ENCODE measurements at places on chromosomes 1 and 21. TPM values are rescaled to one million over a fixed set of nuclear protein-coding genes. Genes with fewer than 3 reads are reported as not detected.

- DNase-seq: no peak
Measured at GRCh38 chr1:84997667-84998600, 1.0 kb upstream of the MCOLN2 start.

DNA sequence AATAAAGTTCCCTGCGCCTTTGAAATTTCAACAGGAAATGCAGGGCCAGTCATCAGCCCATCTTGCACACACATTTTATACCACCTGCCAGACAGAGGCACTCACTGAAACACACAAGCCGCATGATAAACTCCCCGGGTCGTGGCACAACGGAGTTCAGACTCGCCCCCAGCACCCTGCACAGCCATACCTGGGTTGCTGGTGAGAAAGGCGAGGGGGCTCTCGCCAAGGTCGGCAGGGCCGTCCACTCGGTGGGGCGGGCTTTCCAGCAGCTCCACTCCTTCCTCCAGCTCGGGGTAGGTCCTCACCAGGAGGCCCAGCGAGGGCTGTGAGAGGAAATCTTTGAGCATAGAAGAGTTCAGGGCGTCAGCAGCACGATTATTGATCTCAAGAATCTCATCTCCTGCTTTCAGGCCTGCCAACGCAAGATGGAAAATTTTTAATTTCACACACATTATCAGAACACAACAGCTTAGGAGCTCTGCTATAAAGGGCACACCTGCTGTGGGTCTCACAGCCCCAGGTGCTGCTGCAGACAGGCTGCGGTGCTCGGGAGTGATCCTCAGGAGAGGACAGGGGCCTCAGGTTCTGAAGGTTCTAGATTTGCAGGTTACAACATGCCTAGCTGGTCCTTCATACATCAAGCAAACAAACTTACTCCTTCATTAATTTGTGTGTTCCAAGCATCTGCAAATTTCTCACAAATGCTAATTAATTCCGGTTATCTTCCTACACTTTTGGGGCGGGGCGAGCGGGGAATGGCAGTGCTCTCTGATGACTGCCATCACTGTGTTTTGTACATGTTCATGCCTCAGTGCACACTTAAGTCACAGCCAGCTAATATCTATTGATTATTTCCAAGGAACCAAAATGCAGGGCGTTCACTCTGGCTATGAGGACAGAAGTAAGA is 144.2 kb upstream of the KRTAP19-8 start:
- no peak for DNase-seq

DNA sequence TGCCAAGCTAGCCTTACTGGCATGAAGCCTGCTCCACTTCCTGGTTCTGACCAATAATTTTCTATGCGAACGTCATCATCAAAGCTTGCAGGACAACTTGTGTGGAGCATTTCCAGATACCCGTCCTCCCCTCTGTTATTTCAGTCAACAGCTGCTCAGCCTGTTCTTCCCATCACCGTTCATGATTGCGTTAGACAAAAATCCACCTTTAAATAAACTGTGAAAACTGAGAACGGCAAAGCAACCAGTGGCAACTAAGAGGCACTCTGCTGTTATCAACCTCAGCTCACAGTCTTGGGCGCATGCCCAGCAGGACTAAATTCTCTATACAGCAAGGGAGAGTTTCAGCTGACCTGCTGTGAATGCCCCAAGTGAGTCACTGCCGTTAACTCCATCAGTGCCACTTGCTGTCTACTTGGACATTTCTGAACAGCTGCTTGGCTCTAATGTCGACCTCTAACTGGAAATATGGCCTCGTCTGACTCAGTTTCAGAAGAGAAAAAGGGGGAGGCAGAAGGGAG is 207.4 kb upstream of the RUNX1 start:
- peak; percentile 80 for DNase-seq

The S100A7 gene
- total RNA-seq: not detected

The RHEX gene
- not detected for total RNA-seq

GRCh38 chr1:178487070-178487615 is 9.6 kb downstream of the CLEC20A start:
- no peak for DNase-seq

DNA sequence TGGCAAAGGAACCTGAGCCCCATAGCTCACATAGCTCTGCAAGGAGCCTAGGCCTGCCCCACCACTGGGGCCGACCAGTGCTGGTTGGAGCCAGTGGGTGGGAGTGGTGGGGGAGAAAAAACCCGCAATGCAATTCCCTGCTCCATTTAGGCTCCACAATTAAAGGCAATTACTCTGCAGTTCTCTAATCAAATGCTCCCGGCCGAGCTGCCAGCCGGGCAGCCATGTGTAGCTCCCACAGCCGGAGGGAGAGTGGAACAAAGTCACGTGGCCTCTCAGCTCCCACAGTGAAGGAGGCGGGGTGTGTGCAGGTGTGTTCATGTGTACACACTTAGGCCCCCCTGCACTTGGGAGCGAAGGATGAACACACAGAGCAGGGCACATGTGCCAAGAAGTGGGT is 81.6 kb downstream of the KIRREL1 start:
- DNase-seq: no peak

The RGS4 gene
- not detected for total RNA-seq

DNA sequence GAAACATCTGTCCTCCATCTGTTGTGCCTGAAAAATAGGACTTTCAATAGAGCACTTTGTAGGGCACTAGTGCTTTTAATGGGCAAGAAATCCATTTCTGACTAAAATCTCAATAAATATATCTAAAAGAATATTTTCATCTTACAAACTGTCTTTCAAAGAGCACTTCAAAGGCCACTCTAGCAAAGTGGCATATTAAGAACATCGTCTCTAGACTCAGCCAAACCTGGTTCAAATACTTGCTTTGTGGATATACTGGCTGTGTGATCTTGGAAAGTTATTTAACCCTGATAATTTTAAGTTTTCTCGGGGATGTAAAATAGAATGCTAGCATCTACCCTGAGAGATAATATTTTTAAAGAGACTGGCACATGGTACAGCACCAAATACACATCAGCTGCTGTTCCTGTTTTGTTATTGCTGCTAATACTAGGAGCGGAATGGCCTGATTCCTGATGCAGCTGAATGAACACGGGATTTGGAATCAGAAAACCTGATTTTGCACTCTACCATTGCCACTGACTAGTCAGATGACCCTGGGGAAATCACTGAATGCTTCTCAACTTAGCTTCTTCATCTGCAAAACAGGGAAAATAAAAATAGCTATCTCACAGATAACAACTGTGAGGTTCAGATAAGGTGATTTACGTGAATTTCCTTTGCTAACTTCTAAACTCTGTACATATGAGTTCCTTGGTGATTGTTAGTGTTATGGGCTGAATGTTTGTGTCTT is 25.2 kb upstream of the LRRC8C start:
- DNase-seq: no peak

DNA sequence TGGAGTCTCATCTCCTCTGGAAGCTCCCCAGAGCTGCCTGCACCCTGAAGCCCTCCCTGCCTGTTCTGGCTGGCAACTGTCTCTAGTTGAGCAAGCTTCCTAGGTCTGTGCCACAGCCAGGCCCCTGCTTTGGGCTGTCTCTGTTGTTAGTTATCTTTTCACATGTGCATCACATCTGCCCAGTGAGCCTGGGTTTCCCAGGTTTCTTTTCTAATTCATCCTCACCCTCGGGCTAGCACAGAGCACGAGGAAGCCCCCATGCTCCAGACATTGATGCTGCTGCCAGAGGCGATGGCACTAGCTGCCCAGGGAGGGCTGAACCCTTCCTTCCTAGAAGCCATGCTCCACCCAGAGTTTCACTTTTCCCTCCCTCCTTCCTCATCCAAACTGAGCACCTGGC is 27.2 kb downstream of the RASSF5 start:
- no peak for DNase-seq

DNA sequence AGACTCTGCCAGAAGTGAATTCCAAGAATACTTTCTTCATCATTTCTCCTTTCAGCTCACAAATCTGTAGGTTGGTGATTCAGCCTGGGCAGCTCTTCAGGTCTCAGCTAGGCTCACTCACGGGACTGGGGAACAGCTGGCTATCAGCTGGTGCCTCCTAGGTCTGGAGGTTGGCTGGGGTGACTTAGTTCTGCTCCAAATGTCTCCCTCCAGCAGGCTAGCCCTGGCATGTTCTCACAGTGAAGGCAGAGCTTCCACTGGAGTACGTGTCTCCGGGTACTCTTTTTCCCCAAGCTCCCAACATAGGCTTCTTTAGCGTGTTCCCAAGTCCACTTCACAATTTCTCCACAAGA is 12.5 kb upstream of the VAMP4 start:
- no peak for DNase-seq

GRCh38 chr1:58316141-58316540 is 230.4 kb downstream of the OMA1 start:
- DNase-seq: no peak

- DNase-seq: no peak
Measured at GRCh38 chr1:245750261-245750660, 595.5 kb downstream of the KIF26B start.

The DLGAP3 gene
- 0.44 TPM for total RNA-seq

The TSSK3 gene
- 1.8 TPM for total RNA-seq

GRCh38 chr1:236930503-236930902 is 73.7 kb downstream of the MT1HL1 start:
- no peak for DNase-seq

- no peak for DNase-seq
Measured at GRCh38 chr21:36803051-36803645, 104.2 kb downstream of the SIM2 start.

The KIRREL1 gene
- 7.3 TPM for total RNA-seq

GRCh38 chr1:81679942-81680341 is 120.8 kb upstream of the ADGRL2 start:
- DNase-seq: no peak

DNA sequence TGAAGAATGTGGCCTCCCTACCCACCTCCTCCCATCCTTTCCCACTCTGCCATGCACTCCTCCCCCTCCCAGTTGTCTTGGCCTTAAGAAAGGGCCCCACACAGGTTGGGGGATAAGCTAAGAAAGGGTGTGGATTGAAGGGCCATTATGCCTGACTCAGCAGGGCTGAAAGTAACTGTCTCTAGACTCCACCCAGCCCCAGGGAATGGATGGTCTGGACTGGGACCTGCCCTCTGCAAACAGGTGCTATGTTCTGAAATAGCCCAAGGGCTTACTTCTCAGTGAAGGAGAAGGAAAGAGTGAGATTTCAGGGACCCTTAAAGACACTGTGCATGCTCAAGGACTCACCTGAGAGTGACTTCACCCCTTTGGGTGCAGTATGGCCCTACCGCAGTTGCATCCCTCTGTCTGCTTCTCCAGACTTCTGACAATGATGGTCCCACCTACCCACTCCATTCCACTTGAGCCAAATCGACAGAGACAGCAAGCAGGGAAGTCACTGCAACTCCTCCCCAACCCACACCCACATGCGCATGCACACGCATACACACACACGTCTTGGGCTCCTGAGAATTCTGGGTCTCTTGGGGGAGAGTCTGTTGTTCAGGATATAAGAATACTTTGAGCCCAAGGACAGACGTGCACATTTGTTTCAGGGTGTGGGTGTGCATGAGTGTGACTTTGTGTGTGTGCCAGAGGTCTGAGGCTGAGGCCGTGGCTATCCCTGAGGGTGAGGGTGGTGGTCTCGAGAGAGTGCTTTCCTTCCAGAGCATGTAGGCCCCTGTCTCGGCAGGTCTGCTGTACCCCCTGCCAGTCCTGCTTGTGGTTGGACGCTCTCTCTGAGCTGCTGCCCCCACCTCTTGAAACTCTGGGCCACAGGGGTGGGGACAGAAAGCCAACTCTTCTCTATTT is 231.9 kb downstream of the PTPRU start:
- no peak for DNase-seq

DNA sequence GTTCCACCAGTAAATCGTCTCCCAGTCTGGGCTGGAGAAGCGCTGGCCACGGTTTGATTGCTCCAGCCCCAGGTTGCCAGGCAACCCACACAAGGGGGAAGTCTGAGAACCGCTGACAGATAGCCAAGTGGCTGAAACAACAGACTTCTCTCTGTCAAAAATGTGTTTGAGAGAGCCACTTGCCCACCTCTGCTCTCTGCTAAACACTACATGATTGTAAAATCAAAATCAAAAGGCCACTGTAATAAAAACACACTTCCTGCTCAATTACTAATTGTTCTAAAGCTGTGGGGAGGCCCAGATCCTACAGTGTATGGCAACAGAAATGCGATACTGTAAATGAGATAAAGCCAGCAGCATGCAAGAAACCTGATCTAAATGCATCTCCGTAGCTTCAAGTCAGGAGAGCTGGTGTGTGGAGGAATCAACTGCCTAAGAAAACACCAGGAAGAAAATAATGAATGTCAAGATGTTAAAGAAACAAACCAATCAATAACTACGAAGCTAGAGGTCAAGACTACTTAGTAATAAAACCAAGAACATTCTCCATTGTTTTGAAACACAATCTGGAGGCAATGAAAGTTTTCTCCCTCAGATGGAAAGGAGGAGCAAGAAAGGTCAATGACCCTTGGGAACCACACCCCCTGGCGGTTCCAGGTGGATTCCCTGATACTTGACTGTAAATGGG is 121.2 kb downstream of the SLC45A1 start:
- DNase-seq: peak; percentile 84

GRCh38 chr1:179814546-179814838 is 63.1 kb downstream of the TOR1AIP2 start:
- DNase-seq: no peak
